ENCODE measurements at places on chromosomes 1 and 21.

DNA sequence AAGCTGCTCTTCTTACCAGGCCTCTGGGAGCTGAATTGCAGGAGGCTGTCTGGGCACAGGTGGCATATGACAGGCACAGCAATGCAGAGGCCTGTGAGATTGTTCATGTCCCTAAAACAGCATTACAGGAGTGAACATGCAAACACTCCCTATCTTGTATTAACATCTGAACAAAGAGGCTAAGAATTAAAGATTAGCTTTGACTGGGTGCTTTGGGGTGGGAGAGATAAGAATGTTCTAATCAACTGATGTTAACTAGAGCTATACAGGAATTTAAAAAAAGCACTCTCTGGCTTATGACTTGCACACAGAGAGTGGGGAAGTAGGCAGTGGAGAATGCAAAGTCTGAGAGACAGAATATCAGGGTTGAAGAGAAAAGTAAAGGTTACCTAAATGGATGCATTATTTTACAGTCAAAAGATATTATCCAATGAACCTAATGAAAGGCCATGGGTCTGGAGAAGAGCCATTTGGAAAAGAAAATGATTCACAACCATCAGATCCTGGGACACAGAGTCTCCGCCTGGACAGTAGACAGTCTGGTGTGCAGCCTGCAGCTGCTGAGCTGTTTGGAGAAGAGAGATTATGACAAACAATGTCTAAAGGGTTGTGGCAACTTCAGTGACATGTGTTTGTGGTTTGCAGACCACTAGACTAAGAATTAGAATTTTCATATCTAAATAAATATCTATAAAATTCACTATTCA is 20.2 kb downstream of the DPT start:
- no peak for DNase-seq

DNA sequence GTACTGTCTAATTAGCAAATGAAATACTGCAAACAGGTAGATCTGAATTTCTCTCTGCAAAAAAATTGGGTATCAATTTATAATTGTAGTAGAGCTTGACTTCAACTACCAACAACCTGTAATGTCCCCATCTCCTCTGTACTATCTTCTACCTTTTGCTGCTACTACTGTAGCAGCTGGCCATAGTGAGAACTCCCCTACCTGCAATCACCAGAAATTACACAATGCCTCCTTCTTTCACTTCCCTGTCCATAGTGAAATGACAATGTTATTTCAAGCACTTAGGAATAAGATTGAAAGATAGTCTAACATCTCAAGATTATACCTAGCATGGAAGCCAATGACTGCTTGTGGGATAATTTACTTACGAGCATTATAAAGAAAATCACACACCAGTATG is 100.4 kb downstream of the ACBD6 start:
- no peak for DNase-seq

DNA sequence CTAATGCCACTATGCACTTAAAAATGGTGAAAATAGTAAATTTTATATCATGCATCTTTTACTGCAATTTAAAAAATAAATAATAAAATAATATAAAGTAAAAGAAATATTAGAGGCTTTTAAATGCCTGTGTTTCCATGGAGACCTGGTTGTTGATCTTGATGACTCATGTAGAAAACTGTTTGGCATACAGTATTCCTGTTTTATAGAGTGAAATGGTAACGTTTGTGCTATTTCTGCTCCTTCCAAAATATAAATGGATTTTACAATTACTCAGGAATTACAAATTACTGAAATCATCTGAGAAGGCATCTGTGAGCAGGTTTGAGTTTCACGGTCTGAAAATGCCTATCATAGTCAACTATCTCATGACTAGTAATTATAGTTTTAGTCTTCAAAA is 98.4 kb upstream of the USP25 start:
- DNase-seq = no peak

- no peak for DNase-seq
Measured at GRCh38 chr1:159866905-159867663, 4.6 kb upstream of the VSIG8 start.

DNA sequence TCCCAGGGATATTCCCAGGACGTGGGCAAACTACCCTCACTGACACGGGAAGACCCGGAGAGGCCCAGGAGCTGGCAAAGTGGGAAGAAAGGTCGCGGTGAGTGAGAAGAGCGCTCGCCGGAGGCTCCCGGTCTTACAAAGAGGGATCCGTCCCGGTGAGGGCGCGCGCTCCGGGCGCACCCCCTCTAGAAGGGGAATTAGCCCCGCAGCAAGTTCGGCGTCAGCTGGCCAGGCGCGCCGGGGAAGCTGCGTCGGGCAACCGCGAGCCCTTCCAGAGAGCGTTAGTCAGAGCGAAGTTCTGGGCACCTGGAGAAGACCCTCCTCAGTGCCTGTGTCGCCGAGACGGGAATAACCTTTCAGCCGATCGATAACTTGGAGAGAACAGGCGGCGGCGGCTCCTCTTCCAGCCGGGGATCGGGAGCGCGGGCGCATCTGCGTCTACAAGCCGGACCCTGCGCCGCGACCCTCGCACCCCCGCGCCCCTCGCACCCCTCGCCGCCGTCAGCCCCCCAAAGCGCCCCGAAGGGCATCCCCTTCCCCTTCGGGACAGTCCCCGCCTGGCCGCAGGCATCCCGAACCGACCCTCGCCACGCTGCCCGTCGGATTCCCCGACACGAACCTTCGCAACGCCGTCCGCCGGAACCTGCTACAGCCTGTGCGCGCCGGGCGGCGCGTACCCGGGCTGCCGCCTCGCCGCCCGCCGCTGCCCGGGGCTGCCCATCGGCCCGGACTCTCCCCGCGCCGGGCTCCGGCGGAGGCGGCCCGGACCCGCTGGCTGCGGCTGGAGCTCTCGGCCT is 485 bp downstream of the SIPA1L2 start:
- peak; percentile 53 for DNase-seq

DNA sequence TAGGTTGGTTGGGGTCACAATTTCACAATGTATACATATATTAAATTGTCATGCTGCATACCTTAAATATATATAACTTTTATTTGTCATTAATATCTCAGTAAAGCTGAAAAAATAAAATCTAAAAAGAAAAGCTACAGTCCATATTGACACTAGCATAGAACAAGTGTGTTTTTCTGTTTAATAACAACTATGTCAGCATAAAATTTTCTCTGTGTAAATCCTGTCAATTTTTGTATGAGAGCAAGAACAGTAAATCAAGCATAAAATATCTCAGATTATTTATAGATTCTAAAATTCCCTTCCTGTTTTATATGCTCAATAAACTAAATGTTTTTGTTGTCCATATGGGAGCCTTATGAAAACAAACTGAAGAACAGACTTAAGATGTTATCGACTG is 739.2 kb downstream of the MRPL39 start:
- DNase-seq = no peak

- peak; percentile 49 for DNase-seq
Measured at GRCh38 chr1:41495210-41495948, 10.9 kb upstream of the EDN2 start.

DNA sequence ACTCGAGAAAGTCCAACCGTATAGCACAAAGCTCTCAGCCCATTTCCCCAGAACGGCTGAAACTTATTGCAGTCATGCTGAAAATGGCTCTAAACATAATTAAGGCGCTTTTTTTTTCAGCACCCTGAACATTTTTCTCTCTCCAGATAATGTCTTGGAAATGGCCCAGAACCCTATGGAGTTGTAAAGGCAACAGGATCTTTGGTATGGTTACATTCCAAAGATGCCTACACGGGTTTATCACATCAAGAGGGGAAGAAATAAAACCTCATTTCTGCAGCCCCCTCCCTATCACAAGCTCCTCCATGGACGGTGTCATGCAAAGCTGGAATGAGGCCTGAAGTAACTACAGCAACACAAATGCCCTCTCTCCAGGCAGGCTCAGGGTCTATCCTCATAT is 126.4 kb upstream of the GALNT2 start:
- DNase-seq = no peak

- DNase-seq = no peak
Measured at GRCh38 chr1:53959664-53960250, 13.6 kb downstream of the LRRC42 start.

- no peak for DNase-seq
Measured at GRCh38 chr1:33962061-33962460, 98.2 kb downstream of the HMGB4 start.

- no peak for DNase-seq
Measured at GRCh38 chr1:245807306-245807705, 652.5 kb downstream of the KIF26B start.

GRCh38 chr21:26909972-26910371 is 56.9 kb downstream of the ADAMTS5 start:
- DNase-seq = no peak

DNA sequence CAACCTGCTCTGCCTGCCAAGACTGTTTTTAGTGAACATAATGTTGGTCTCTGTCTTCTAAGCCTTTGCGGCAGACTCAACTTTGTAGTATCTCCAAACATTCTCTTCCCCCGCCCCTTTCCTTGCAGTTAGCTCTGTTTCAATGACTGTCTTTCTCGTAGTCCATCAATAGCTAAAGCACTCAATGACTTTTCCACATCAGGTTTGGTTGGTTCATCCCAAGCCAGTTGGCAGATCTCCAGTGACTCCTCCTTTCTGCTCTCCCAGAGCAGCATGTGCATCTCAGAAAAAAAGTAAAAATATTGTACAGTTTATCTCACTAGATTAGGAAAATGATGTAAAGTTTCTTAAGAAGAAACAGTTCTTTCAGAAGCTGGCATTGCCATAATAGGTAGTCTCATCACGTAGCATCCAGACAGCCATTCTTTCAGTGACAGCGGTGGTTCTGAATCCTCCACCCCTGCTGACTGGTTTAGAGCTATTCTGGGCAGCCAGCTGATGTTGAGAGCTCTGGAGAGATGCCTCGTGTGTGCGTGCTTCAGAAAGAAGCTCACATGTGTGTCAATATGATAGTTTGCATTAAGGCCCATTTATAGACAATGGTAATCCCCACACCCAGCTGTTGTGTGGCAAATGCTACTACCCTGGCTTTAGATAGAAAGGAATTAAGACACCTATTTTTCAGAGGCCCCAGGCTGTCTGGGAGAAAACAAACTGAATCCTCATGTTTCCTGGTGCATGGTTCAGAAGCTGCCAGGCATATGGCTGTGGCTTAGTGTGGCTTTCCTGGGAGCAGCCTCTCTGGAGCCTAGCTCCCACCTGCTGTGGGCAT is 53.2 kb downstream of the CNN3 start:
- DNase-seq = peak; percentile 91

DNA sequence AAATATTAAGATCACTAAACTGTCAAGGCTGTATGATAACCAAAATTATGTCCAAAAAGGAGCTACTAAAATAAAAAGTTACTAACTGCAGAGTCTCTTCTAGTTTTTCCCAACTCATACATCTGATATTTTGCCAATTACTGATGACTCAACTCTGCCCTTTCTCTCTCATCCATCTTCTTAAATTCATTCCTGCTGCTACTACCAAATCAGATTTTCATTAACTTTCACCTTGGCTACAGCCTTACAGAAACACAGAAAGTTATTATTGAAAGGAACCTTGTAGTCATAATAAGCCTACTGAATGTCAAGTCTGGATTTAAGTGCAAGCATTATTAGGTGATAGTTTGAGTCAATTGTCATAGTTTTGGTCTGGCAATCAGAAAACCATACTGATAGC is 273.1 kb downstream of the DPYD start:
- DNase-seq = no peak

GRCh38 chr1:57423135-57423655 is 665 bp downstream of the DAB1 start:
- no peak for DNase-seq

DNA sequence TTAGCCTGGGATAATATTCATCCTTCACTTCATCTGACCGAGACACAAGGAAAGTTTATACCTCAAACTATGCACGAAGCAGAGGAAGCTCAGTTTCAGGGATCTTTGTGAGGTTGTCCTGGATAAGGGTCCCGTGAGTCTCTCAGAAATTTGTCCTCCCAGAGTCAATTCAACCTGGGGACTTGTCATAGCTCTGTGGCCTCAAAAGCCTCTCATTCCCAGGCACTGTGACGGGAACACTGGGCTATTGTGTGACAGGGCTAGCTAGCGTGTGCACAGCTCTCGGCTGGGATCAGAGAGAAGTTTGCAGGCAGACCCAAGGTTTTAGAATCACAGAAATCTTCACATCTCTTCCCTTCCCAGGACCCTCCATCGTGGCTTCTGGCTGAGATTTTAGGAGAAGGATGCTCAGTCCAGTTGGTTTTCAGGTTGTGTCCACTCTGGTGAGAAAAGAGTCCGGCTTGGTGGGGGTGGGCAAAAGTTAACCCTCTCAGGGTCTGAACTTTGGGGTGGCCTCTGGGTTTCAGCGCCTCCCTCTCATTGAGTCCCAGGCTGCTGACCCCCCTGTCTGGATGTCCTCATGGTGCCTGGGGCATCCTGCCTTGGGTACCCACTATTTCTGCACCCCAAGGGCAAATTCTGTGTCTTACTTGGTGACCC is 20.4 kb upstream of the LBR start:
- DNase-seq = peak; percentile 84

- peak; percentile 74 for DNase-seq
Measured at GRCh38 chr1:162213281-162213912, 143.9 kb downstream of the NOS1AP start.

DNA sequence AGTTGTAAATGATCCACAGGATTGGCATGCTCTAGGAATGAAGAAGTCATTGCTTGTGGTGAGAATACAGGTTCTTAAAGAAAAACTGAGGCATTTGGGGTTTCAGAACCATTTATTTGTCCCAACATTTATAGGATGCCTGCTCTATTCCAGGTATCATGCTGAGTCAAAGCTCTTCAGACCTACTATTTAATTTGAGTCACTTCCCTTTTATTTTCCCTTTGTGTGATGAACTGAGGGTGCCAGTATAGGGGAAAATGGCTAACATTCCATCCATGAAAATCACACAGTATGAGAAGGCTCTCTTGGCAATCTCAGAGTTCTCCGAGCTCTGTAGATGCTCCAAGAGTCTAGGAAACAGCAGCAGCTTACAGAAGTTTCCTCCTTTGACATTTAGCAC is 110.4 kb downstream of the RNF220 start:
- no peak for DNase-seq

DNA sequence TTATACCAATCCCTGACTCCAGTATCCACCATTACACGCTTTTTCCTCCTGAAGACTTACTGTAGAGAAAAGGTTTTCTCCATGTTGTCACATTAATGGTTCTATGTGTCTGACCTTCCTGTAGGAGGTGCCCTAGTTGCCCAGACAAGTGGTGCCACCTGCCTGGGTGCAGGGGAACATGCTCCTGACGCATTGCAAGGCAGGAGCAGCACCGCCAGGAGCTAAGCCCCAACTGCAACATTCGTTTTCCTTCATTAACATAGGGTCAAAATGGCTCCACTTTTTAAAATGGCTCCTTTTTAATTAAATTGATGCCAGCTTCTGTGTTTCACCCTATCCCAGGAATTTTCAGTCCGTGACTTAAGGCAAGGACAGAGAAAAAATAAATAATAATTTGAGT is 220.1 kb upstream of the SAMSN1 start:
- no peak for DNase-seq

- DNase-seq = no peak
Measured at GRCh38 chr1:16440131-16440469, 424 bp upstream of the NECAP2 start.
